Pulmonary artery endothelial cell (primary cell): ENCODE measurements at places on chromosomes 6 and 20. TPM values are rescaled to one million over a fixed set of nuclear protein-coding genes. Genes with fewer than 3 reads are reported as not detected.

The LAMA5 gene
- total RNA-seq = 54.0 and 60.6 TPM in 2 replicates

The CST2 gene
- not detected in 2 replicates for total RNA-seq

The PRPH2 gene
- 0.13 and 0.21 TPM in 2 replicates for total RNA-seq

The PGC gene
- not detected in 2 replicates for total RNA-seq

The C20orf96 gene
- 2.3 and 3.0 TPM in 2 replicates for total RNA-seq

The TRAPPC3L gene
- 0.04 and 0.07 TPM in 2 replicates for total RNA-seq

The NKX2-2 gene
- not detected in 2 replicates for total RNA-seq

The TBXT gene
- total RNA-seq = not detected in 2 replicates

The GRM1 gene
- under 0.01 TPM in 2 replicates for total RNA-seq

The SYNGAP1 gene
- total RNA-seq = 1.5 and 2.2 TPM in 2 replicates

The HSPA1L gene
- 0.53 and 1.9 TPM in 2 replicates for total RNA-seq

The ASCC3 gene
- total RNA-seq = 74.1 and 100 TPM in 2 replicates

The ADGB gene
- not detected in 2 replicates for total RNA-seq

The TFAP2A gene
- total RNA-seq = 0.78 and 2.1 TPM in 2 replicates

The DSP gene
- 0.07 and 0.18 TPM in 2 replicates for total RNA-seq

The PACRG gene
- total RNA-seq = not detected in 2 replicates

The ID4 gene
- under 0.01 and 0.04 TPM in 2 replicates for total RNA-seq

The TOX2 gene
- total RNA-seq = 1.2 and 2.4 TPM in 2 replicates

The DDX43 gene
- total RNA-seq = 0.14 and 0.33 TPM in 2 replicates

The GLP1R gene
- total RNA-seq = not detected in 2 replicates

The JPH2 gene
- not detected in 2 replicates for total RNA-seq

The SNAP91 gene
- total RNA-seq = under 0.01 TPM in 1 of 2 replicates, not detected in the other

The NOX3 gene
- total RNA-seq = not detected in 2 replicates

The SDCBP2 gene
- 3.0 and 7.0 TPM in 2 replicates for total RNA-seq

The CALHM4 gene
- total RNA-seq = 0.13 and 0.28 TPM in 2 replicates

The KHDC1L gene
- not detected in 2 replicates for total RNA-seq

The PPP1R3G gene
- total RNA-seq = 0.33 and 0.39 TPM in 2 replicates

The RGS17 gene
- total RNA-seq = 1.5 and 6.1 TPM in 2 replicates

The MUC22 gene
- total RNA-seq = not detected in 2 replicates

The IPCEF1 gene
- total RNA-seq = under 0.01 and 0.11 TPM in 2 replicates
